ENCODE measurements at places on chromosomes 6 and 20. TPM values are rescaled to one million over a fixed set of nuclear protein-coding genes. Genes with fewer than 3 reads are reported as not detected.
A peak's percentile ranks its signal among the peaks of the same experiment; 100 is the strongest.

DNA sequence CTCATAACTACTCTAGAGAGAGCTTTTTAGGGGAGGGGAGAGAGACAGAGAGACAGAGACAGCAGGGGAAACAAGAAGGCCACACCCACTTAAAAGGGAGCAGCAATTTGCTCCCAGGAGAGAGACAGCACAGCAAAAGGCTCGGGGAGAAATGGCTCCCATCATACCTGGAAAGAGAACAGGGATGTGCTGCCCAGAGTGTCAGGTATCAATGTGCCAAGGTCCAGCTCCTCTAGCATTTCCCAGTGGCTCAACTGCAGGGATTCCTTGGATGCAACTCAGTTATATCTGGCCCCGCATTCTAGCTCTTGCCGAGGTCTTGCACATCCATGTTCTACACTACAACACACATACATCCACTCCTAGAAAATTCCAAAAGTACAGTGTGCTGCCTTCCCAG is 304.0 kb upstream of the CDYL start:
- no peak for DNase-seq

GRCh38 chr20:41169791-41170351 is 32.5 kb downstream of the PLCG1 start:
- DNase-seq, result no peak

GRCh38 chr6:164695896-164696295 is 613.5 kb downstream of the C6orf118 start:
- no peak for DNase-seq

GRCh38 chr6:147418523-147418922 is 90.0 kb upstream of the SAMD5 start:
- DNase-seq, result no peak

- peak; percentile 60 for DNase-seq
These were observed 75.5 kb downstream of the NOL4L start for GRCh38 chr20:32509639-32510066.

DNA sequence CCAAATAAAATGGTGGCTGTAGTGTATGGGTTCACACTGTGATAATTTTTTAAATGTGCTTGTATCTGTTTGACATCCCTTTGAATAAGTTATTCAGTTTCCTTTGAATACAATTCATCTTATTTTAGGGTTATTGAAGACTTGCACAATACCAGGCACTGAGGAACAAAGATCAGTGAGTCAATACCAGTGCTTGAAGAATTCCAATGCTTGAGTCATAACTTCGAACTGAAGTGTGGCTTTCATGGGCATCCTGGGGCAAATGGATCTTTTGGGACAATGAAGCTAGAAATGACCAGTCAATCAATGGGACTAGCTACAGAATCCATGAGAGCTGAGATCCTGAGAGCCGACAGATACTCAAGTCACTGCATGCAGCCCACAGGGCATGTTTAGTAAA is 349.9 kb upstream of the FLRT3 start:
- no peak for DNase-seq

- DNase-seq, result no peak
These were observed 11.4 kb upstream of the SOX12 start for GRCh38 chr20:313948-314347.

- no peak for DNase-seq
These were observed 113.3 kb upstream of the TBX18 start for GRCh38 chr6:84877515-84878210.

DNA sequence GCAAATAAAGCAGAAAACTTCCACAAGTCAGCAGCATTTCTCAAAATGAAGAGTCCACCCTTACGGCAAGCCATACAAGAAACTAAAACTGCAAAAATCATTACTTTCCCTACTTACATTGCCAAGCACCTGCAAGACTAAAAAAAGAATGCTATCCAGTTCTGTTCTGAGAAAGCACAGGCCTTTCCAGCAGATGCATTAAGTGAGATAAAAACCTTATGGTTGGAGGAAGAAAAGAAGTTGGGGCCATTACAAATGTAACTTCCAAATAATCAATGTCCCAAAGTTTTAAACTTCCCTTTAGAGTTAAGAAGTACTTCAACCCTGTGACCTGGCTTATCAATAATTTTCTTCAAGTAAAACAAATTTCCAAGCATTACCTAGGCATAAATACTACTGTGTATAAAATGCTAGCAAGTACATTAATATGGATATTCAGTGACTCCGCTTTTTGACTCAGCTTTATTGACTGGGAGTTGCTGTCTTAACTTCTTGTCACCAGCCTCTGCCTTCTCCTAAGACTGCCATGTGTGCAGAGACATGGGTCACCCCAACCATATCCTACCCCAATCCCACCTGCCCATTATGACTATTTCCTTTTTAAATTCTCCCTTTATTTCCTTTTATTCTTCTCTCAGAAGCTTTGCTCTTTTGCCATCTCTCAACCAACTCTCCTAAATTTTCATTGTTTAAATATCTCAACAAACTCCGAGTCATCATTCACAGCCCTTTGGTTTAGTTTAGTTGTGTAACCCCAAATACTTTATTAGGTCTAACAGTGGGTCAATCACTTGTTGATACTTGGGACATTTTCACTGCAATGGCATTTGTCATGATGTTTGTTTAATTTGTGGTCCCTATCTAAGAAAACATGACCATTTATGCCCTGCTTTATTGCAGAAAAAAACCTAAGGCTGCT is 49.7 kb downstream of the SLC22A23 start:
- no peak for DNase-seq

DNA sequence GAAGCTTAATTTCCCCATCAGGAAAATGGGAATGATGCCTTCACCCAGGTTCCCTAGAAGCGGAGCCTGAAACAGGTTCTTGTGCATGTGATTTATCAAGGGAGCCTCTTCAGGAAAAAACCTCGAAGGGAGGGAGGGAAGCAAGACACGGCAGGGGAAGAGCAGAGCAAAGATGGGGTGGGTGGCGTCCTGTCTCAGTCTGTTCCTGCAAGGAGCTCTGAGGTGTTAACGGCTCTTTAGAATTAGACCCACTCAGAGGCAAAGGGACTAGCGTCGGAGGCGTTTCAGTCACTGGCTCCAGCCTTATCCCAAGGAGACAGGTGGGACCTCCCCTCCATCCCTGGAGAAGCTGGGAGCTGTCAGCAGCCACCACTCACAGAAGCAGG is 15.6 kb upstream of the UBE2V1 start:
- DNase-seq, result no peak

GRCh38 chr6:31035862-31036497 is 25.7 kb downstream of the MUC22 start:
- no peak for DNase-seq

DNA sequence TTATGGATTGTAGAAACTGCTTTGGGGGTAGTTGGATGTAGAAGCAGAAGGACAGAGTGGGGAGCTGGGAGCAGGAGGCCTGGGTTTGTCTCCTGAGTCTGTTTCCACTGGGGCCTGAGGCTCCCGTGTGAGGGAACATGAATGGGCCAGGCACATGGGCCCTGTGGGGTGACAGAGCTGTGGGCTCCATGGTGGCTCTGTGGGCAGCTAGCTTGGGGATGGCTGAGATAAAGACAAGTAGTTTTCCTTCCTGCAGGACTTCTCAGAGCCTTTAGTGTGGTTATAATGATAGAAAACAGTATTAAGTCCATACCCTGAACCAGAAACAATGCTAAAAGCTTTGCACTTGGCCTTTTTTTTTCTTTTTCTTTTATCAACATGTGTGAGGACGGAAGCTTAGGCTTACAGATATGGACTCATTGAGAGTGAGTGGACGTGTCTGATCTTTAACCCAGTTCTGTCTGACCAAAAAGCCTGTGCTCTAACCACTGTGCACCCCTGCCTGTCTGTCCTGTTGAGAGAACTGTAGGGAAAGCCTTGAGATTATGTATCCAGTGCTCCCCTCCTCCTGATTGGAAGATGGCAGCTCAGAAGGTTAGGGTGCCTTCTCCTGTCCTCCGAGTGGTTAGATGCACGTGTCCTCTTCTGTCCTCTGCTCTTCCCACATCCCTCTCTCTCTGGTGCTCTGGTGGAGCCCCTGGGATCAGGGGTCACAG is 98.3 kb downstream of the CDH26 start:
- DNase-seq, result no peak

- no peak for DNase-seq
These were observed 122.4 kb downstream of the MRPL14 start for GRCh38 chr6:44004625-44005506.

DNA sequence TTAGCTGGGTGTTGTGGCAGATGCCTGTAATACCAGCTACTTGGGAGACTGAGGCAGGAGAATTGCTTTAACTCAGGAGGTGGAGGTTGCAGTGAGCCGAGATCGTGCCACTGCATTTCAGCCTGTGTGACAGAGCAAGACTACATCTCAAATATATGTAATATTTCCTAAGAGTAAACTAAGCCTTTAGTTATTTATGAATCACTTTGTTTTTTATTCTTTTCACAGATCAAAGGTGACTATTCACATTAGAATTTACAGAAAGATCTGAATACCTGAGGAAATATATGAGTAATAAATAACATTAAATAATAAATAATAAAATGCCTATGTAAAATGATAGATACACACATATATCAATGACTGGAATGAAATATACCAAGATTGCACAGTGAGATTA is 630.8 kb upstream of the IMPG1 start:
- DNase-seq, result no peak

DNA sequence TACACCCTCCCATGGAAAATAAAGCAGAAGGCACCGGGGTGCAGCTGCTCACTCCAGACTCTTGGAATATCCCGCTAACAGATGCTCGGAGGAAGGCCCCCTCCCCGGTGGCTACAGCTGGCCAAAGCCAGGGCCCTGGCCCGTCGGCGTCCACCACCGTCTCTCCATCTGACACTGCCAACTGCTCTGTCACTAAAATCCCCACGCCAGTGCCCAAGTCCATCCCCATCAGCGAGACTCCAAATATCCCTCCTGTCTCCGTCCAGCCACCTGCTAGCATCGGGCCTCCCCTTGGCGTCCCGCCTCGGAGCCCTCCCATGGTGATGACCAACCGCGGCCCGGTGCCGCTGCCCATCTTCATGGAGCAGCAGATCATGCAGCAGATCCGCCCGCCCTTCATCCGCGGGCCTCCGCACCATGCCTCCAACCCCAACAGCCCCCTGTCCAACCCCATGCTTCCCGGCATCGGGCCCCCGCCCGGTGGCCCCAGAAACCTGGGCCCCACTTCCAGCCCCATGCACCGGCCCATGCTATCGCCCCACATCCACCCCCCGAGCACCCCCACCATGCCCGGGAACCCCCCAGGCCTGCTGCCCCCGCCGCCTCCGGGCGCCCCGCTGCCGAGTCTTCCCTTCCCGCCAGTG is 143.9 kb downstream of the SOBP start:
- DNase-seq, result no peak

GRCh38 chr6:107957308-107957908 is 600 bp downstream of the SEC63 start:
- peak; percentile 62 for DNase-seq

GRCh38 chr6:166673309-166673708 is 46.3 kb upstream of the RPS6KA2 start:
- DNase-seq, result no peak

DNA sequence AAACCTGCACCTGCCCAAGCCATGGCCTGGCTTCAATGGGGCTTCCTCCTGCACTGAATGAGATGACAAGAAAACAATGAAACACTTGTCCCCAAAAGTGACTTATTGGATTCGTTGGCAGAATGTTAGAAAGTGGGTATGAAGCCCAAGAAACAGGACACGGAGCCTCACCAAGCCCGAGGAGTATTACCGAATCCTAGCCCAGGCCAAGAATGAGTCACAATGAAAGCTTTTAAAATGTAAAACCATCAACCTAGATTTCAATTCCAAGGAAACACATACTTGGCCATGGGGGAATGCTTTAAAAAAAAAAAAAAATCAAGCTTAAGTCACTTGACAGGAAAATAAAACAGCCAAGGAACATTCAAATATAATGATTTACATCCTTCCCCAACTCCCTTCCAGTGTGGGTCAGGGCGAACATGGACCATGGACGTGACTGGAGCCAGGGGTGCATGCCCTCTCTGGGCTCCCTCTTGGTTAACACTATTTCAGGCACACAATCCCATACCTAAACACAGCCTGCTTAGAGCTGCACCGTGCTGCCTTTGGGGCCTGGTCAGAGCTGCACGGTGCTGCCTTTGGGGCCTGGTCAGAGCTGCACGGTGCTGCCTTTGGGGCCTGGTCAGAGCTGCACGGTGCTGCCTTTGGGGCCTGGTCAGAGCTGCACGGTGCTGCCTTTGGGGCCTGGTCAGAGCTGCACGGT is 3.1 kb upstream of the STX16 start:
- no peak for DNase-seq

DNA sequence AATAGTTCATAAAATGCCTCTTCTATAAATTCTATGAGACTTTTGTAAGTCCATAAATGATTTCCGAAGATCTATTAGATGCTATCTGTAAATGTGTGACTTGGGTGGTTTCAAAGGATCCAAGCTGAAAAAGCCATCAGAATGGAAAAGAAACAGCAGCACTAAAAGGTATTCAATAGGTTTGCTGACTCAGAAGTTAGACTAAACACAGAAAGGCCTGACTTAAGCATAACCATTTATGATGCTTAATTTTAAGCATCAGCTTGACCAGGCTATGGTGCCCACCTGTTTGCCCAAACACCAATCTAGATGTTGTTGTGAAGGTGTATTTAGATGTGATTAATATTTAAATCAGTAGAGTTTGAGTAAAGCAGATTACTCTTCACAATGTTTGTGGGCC is 513.5 kb downstream of the TFAP2A start:
- no peak for DNase-seq

- no peak for DNase-seq
These were observed 447.4 kb downstream of the PKHD1 start for GRCh38 chr6:51640021-51640420.

DNA sequence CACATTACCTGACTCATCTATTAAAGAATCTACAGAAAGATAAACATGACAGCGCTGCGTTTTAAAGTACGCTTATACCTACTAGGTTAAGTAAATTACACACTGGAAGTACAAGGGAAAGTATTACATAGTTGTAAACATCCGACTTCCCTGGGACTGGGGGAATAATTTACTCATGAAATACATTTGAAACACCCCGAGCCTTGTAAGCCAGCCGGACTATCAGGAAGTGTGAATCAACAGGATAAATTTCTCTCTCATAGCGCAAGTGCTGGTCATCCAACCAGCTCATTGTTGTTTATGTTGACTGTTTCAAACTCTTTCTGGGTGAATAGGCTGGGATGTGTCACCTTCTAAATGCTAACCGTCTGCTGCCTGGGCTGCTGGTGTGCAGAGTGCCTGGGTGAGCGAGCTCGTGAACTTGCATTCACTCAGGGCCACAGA is 4.9 kb downstream of the BMP6 start:
- no peak for DNase-seq

GRCh38 chr20:21147593-21147992 is 21.7 kb downstream of the KIZ start:
- DNase-seq, result no peak

- DNase-seq, result no peak
These were observed 578 bp upstream of the PTCHD4 start for GRCh38 chr6:48111575-48111974.

- DNase-seq, result no peak
These were observed 8.7 kb upstream of the ZSCAN12 start for GRCh38 chr6:28408076-28408802.

The TRIM38 gene
- 8.2 TPM for total RNA-seq

The FAM217A gene
- total RNA-seq, result not detected

The KCNQ5 gene
- total RNA-seq, result 15.8 TPM

The DPPA5 gene
- not detected for total RNA-seq

The NUDT3 gene
- 18.3 TPM for total RNA-seq

The NFKBIL1 gene
- total RNA-seq, result 10.6 TPM

The SLC12A5 gene
- total RNA-seq, result 0.26 TPM

The HMGCLL1 gene
- not detected for total RNA-seq

The TAF11 gene
- 39.3 TPM for total RNA-seq

The MYBL2 gene
- total RNA-seq, result 140 TPM

The PM20D2 gene
- 28.1 TPM for total RNA-seq

The PNPLA1 gene
- total RNA-seq, result not detected

The TRIM31 gene
- total RNA-seq, result not detected

The LY86 gene
- total RNA-seq, result 1.3 TPM

The PLEKHG1 gene
- total RNA-seq, result 4.4 TPM

The SERINC1 gene
- 47.7 TPM for total RNA-seq

The RSPH9 gene
- total RNA-seq, result not detected

Measured in activated naive CD8-positive, alpha-beta T cell treated with anti-CD3 and anti-CD28 coated beads for 36 hours (primary cell).